Activated T-helper 1 cell treated with Interleukin-2 at 50 U/mL for 16 hours (primary cell): ENCODE measurements at places on chromosomes 4 and X.

- DNase-seq = peak; percentile 33
Observed at GRCh38 chr4:38132107-38132673, 172.0 kb downstream of the PTTG2 start.

DNA sequence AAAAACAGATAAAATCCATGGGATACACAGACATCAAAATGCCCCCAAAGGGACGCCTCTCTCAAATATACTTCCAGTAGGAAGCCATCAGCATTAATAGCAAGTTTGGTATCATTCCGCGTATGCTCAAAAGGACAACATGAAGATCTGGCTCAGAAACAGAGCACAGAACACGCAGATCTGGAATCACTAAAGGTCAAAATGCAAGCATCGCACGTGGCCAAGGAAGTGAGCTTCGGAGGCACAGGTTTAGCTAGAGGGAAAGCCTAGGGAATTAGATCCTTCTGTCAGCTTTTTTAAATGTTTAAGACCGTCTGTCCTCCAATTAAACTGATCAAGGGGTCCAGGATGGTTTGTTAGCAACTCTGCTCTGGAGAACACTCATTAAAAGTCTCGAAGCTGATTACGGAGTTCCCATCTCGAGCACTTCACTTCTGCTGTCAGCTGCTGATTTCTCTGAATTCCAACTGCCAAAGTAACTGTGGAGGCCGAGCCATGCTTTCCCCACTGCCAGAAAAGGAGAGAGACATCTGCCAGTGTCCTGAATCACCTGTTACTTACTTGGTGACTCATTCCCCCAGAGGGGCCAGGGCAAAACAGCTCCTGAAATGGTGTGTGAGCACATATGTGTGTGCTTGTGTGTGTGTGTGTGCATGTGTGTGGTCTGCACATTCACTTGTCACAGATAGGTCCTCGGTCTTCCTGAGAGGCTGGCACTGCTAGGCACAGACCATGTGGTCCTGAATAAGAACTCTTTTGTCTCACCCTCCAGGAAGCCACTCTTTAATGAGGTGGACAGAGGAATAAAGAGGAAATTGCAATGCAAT is 177.7 kb upstream of the PPARGC1A start:
- no peak for DNase-seq

GRCh38 chr4:37767546-37767945 is 58.9 kb upstream of the PGM2 start:
- DNase-seq = no peak

GRCh38 chrX:114889481-114889880 is 127.9 kb downstream of the IL13RA2 start:
- no peak for DNase-seq

DNA sequence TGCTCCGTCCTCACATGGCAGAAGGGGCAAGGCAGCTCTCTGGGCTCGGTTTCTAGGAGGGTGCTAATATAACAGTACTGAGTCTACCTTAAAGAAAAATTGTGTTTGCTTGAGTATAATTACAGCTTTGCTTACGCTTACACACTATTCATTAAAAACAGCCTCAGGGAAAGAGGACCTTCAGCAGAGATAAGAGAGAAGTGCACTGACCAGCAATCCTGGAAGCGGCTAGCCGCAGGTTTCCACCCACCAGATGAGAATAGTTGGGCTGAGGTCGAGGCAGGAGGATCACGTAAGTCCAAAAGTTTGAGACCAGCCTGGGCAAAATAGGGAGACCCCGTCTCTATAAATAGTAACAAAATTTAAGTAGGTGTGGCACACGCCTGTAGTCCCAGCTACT is 15.2 kb upstream of the MRFAP1 start:
- DNase-seq = no peak

GRCh38 chr4:100254237-100254636 is 64.0 kb upstream of the DDIT4L start:
- no peak for DNase-seq

- DNase-seq = no peak
Observed at GRCh38 chr4:83178029-83178428, 63.5 kb upstream of the PLAC8 start.

DNA sequence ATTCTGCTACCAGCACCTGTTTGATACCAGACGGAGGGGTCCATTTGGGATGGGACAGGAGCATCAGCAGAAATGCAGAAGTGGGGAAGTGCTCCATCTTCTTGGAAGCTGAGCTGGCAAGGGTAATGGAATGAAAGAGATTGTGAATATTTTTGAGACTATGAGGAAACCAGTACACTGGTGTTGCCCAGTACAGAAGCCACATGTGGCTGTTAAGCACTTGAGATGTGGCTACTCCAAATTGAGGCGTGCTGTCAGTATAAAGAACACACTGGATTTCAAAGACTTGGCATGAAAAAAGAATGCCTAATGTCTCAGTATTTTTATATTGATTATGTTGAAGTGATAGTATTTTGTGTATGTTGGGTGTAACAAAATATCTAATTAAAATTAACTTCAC is 153.4 kb downstream of the PTTG2 start:
- no peak for DNase-seq

GRCh38 chr4:118357601-118358000 is 4.8 kb upstream of the PRSS12 start:
- no peak for DNase-seq

- no peak for DNase-seq
Observed at GRCh38 chrX:125436855-125437254, 117.2 kb downstream of the TEX13C start.

- DNase-seq = no peak
Observed at GRCh38 chr4:145796346-145796745, 116.4 kb downstream of the C4orf51 start.

- DNase-seq = no peak
Observed at GRCh38 chrX:42188730-42189129, 265.4 kb upstream of the CASK start.

DNA sequence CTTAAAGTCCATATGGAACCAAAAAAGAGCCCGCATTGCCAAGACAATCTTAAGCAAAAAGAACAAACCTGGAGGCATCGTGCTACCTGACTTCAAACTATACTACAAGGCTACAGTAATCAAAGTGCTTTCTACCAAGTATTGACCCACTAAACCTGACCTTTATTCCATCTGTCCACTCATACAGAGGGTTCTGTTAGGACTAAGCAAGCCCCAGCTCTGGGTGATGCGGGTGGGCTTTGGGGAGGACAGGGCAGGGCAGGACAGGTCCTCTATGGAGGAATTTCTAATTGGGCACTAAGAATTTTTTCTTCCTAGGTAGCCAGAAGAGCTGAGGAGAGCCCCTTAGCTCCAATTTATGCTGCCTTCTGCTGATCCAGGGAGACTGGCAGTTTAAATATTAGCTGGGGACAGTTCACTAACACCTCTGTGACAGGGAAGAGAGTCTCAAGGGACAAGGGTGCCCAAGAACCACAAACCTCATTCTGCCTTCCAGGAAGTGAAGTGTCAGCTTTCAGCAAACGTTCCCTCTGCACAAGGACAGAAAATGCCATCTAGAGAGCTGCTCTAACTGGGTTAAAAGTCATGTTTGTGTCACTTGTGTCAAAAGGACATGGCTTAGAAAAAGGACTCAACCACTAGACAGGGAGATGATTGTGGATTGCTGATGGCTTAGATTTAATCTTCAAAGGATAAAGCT is 143.2 kb downstream of the KIT start:
- DNase-seq = no peak

GRCh38 chrX:19280636-19281035 is 63.1 kb upstream of the PDHA1 start:
- no peak for DNase-seq

GRCh38 chr4:122967231-122967630 is 44.8 kb upstream of the NUDT6 start:
- no peak for DNase-seq

DNA sequence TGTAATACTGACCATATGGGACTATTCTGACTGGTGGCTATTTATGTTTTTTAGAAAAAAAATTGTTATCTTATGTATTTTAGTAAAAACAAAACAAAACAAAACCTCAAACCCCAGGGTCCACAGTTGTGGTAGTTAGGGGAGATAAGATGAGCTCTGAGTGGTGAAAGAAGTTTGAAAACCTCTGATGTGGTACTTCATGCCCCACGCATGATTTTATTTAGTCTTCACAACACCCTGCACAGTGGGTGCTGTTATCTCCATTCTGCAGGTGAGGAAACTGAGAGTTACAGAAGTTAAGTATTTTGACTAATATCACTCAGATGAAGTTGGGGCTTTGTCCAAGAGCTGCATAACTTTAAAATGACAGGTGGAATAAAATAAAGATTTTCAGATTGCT is 230.6 kb upstream of the TRPC5 start:
- no peak for DNase-seq

DNA sequence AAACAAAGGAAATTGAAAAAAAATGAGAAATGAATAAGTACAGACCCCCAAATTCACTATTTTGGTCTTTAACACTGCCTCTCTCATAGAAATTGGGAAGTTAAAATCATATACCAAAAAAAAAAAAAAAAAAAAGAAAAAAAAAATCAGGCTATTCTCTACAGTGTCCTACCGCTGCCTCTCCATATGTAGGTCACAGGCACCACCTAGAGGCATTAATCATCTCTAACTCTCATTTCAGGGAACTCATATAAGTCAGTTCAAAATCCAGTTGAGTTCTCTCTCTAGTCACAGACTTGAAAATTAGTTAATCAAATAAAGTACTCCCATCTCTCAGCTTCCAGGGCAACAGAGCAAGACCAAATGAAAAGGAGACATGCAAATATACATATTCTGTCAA is 47.9 kb downstream of the COX18 start:
- no peak for DNase-seq
